Neural progenitor cell (in vitro differentiated cells): ENCODE measurements at places on chromosomes 1 and 21. TPM values are rescaled to one million over a fixed set of nuclear protein-coding genes. Genes with fewer than 3 reads are reported as not detected.

GRCh38 chr1:26283279-26283853, 3.5 kb downstream of the SH3BGRL3 start:
- no peak for DNase-seq

- no peak for DNase-seq
These were observed 266.1 kb downstream of the DNM3 start for GRCh38 chr1:172107316-172107975.

DNA sequence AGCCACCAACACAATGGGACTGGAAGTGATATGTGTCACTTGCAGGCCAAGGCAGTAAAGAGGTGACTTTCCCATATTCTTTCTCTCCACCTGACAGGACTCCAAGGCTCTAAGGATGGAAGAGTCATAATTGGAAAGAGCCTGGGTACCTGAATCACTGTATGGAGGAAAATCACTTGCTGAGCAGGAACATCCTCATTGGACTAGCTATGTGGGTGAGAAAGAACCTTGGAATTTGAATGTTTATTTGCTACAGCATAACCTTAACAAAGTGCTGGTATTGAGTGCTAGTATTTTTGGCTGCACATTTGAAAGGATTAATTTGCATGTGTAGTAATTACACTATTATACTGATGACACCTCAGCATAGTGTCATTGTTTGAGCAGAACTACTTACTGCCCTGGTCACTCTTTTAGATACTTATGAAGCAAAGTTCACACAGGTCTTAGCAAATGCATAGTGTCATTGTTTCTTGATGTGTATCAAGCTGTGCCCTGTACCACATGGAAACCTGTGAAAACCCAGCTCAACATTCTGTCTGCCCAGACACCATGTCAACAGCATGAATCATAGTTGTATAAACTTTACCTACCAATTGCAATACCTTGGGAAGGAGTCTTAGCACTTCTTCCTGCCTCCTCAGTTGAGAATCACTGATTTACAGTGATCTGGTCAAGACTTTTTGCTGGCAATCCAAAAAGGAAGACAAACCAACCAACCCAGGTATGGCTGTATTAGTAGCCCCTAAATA, 5.1 kb upstream of the S100A10 start:
- DNase-seq, result no peak

Gene PGLYRP4
- not detected in 2 replicates for total RNA-seq
